Natural killer cell (primary cell): ENCODE measurements at places on chromosomes 1 and 21.

DNA sequence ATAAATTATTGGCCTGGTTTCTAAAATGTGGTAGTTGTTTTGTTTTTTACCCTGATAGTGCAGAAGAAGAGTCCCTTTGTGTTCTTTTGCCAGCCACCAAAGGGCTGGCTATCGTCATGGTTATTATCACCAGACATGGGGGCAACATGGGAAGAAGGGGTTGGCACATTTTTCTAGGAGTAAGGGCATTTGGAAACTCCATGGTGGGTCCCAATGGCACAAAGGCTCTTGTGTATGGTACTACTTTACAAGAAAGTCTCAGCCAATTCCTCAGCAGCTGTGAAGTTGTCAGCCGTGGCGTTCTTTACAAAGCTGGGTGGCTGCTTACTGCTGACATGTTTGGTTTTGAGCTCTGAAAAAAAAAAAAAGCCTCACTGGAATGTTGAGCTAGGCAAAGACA, 330.4 kb upstream of the ESRRG start:
- no peak for DNase-seq

DNA sequence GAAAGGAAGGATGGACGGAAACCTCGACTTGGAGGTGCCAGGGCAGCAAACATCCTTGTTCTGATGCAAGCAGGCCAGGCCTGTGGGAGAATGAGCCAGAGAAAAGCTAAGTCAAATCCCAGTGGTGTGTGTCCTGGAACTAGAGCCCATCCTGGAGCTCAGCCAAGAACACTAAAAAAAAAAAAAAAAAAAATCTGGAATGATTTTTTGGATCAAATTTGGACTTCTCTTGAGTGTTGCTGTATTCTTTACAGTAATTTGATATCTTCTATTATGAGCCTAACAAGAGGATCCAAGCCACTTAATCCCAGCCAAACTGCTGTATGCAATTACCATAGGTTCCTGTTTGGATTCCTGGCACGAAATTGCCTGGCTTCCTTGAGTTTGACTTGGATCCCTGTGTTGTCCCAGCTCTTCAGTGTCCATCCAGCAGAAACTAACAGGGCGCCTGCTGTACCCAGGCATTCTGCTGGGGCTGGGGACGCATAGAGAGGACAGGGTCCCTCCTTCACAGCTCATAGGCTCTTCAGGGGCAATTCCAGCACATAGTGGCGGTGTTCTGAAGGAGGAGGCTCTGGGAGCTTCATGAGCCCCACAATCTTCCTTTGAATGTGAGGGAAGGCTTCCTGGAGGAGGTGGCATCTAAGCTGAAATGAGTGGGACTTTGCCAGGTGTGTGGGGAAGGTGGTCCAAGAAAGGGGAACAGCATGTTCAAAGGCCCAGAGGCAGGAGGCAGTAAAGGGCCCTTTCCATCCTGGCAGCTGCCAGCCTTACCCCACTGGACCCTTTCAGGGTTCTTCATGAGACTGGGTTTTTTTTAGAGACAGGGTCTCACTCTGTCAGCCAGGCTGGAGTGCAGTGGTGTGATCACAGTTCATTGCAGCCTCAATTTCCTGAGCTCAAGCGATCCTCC, 24.7 kb downstream of the EPHX1 start:
- DNase-seq: no peak

- DNase-seq: no peak
Observed at GRCh38 chr1:208171616-208172422, 72.4 kb downstream of the PLXNA2 start.

DNA sequence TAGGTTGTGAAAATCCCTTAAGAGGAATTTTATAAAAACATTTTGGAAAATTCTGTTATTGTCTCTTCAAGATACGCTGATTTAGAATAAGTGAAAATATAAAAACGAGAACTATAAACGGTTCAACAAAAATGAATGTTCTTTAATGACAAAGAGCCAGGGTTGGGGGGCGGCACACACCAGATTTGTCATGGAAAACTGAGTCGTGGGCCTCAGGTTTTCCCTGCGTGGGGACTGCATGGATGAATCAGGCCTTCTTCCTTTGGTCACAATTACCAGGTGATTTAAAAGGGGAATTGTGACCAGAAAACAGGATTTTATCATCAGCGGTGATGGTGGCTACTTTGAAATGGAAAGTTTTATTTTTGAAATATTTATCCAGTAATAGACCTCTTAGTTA, 8.6 kb downstream of the LHX4 start:
- no peak for DNase-seq

DNA sequence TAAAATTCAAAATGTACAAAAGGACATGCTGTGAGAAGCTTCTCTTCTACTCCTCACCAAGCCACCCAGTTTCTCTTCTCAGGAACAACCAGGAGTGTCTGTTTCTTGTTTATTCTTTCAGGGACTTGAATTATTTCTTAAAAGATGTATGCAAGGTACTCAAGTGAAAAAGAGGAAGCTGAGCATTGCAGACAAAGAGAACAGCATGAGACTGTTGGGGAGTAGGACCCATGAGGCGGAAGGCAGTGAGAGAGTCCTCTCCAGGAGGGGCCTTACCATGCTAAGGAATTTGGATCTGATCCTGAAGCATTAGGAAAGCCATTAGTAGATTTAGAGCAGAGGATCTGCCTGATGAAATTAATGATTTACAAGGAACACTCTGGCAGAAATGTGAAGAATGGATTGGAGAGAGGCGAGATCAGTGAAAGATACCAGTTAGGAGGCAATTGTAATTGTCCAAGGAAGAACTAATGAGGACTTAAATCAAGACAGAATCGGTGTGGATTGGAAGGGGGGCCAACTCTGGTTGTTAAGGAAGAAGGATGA, 14.7 kb upstream of the SSX2IP start:
- no peak for DNase-seq

DNA sequence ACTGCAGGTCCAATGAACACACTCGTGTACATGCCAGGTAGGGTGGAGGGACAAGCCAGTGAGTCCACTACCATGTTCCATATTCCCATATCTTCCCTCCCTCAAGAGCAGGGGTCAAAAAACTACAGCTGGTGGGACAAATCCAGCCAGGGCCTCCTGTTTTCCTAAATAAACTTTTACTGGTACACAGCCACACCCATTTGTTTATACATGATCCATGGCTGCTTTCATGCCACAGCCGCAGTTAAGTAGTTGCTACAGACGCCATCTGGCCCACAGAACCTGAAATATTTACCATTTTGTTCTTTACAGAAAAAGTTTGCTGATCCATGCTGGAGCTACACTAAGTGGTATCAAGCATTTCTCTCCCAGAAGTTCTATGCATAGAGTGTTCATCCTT, 42.4 kb downstream of the CASQ2 start:
- no peak for DNase-seq

DNA sequence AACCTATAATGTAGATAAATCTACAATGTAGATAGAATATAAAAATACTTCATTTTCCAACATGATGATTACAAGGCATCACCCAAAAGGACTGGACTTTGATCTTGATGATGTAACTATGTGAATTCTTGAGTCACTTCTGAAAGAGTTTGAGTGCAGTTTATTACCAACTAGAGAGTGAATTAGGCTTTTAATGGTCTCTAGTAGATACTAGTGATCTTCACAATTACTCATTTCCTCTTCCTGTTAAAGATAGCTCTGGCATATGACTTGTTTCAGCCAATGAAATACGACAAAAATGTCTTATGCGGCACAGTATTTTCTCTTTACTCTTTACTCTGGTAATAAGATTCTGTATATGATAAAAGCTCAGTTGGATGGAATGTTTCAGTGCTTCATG, 1588.1 kb upstream of the B3GALT2 start:
- no peak for DNase-seq

GRCh38 chr1:8883491-8883890, 5.0 kb upstream of the ENO1 start:
- DNase-seq: no peak

GRCh38 chr1:46131712-46132528, 509 bp downstream of the PIK3R3 start:
- peak; percentile 67 for DNase-seq

GRCh38 chr1:94110946-94111740, 9.8 kb downstream of the ABCA4 start:
- no peak for DNase-seq
